Stimulated activated CD8-positive, alpha-beta memory T cell treated with anti-CD3 and anti-CD28 coated beads, Interleukin-7, amount 100 ng/mL, for 24 hours (primary cell): ENCODE measurements at places on chromosomes 4 and X.

GRCh38 chr4:126705266-126705665 is 927.5 kb upstream of the INTU start:
- DNase-seq, result no peak

- DNase-seq, result no peak
These were observed 5.9 kb upstream of the GK2 start for GRCh38 chr4:79413886-79414285.

DNA sequence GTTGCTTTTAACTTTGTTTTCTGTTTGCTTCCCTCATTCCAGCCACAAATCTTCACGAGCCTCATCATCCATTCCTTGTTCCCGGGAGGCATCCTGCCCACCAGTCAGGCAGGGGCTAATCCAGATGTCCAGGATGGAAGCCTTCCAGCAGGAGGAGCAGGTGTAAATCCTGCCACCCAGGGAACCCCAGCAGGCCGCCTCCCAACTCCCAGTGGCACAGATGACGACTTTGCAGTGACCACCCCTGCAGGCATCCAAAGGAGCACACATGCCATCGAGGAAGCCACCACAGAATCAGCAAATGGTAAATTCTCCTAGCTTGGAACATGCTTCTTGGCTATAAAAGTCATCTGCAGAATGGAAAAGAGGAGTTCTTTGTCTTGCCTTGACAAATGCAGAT is 12.6 kb downstream of the AMTN start:
- DNase-seq, result no peak

GRCh38 chr4:154961263-154961662 is 180.2 kb downstream of the RBM46 start:
- no peak for DNase-seq

DNA sequence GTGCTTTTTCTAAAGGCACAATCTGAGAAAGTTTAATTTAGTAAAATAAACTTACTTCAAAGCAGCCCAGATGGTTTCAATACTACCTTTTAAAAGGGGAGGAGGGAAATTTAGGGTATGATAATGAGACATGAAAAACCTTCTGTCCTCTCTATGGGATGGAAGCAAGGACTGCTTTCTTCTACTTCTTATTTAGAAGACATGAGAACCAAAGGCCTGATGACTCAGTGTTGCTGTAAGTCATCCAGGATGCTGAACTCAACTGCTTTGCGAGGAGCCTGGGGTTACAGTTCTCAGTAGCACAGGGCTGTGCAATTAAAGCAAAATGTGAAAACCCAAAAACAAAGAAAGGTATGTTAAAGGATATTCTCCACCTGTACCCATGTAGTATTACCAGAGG is 140.8 kb upstream of the EDNRA start:
- no peak for DNase-seq

GRCh38 chr4:147837435-147837834 is 105.5 kb downstream of the ARHGAP10 start:
- no peak for DNase-seq

- DNase-seq, result no peak
These were observed 14.0 kb upstream of the TTC29 start for GRCh38 chr4:146959692-146960091.

DNA sequence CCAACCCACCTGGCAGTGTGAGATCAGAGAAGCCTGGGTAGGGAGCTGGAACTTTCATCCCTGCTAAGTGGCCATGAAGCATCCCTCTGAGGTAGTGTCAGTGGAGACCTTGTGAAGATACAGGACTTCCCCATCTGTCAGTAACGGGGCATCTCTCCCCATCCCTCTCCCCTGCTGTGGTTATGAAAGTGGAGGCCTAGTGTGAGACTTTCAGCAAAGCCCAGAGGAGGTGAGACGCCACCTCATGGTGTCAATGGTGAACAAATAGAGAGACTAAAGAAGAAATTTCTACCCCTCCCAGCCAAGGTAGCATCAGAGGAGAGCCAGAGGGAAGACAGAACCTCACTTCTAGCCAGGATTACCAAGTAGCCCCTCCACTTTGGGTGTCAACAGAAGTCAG is 150.2 kb downstream of the VEGFC start:
- DNase-seq, result no peak
